Activated naive CD8-positive, alpha-beta T cell treated with anti-CD3 and anti-CD28 coated beads for 36 hours (primary cell): ENCODE measurements at places on chromosomes 12 and 14. TPM values are rescaled to one million over a fixed set of nuclear protein-coding genes. Genes with fewer than 3 reads are reported as not detected.

- peaks cover 17% of the 10 kb centered on the region for H3K4me1 ChIP-seq
- H3K27me3 ChIP-seq: no peaks in the 10 kb centered on the region
- H3K27ac ChIP-seq: peak overlapping the region; percentile 80
- H3K4me3 ChIP-seq: no peak overlapping the region
Observed at GRCh38 chr12:50442178-50442908, 41.7 kb downstream of the LARP4 start.

GRCh38 chr14:68172216-68172615, 352.6 kb downstream of the RAD51B start:
- no peak overlapping the region for H3K27ac ChIP-seq
- DNase-seq: no peak
- H3K4me1 ChIP-seq: no peaks in the 10 kb centered on the region
- no peak overlapping the region for H3K4me3 ChIP-seq
- H3K36me3 ChIP-seq: peaks cover 6% of the 10 kb centered on the region

The ARHGAP5 gene
- total RNA-seq: 49.7 TPM

- no peaks in the 10 kb centered on the region for H3K27me3 ChIP-seq
- H3K4me1 ChIP-seq: no peaks in the 10 kb centered on the region
- H3K36me3 ChIP-seq: no peaks in the 10 kb centered on the region
- no peak overlapping the region for H3K27ac ChIP-seq
- DNase-seq: no peak
Observed at GRCh38 chr12:1842183-1842904, 22.0 kb downstream of the LRTM2 start.

The LRRIQ1 gene
- total RNA-seq: not detected

GRCh38 chr12:107277855-107278254, 184.5 kb upstream of the CRY1 start:
- peaks cover 2% of the 10 kb centered on the region for H3K36me3 ChIP-seq
- H3K4me3 ChIP-seq: no peak overlapping the region
- H3K27ac ChIP-seq: no peak overlapping the region

GRCh38 chr14:104536942-104537612, 42.5 kb upstream of the C14orf180 start:
- H3K4me3 ChIP-seq: no peak overlapping the region
- no peak for DNase-seq
- no peaks in the 10 kb centered on the region for H3K36me3 ChIP-seq
- H3K4me1 ChIP-seq: peaks cover 2% of the 10 kb centered on the region

GRCh38 chr14:77660754-77661153, 44.3 kb upstream of the SPTLC2 start:
- no peaks in the 10 kb centered on the region for H3K36me3 ChIP-seq
- H3K4me3 ChIP-seq: no peak overlapping the region

The CFAP251 gene
- 1.3 TPM for total RNA-seq

DNA sequence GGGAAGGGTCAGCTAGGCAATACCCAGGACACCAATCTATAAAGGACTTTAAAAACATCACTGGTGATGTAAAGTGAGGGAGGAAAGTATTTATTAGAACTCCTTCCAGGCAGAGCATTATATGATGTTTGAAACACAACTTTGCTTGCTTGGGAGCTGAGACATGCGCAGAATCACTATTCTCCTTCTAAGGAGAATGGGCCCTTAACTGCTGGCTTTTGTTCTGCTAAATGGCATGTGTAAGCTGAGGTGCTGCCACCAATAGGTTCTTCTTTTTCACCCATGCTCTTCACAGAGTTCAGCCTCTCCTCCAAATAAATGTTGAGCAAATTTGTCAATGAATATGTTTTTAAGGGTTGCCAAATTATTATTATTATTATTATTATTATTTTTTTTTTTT, 3.9 kb downstream of the STAC3 start:
- H3K36me3 ChIP-seq: peaks cover 3% of the 10 kb centered on the region
- H3K4me1 ChIP-seq: peaks cover 14% of the 10 kb centered on the region
- H3K4me3 ChIP-seq: no peak overlapping the region
- DNase-seq: no peak

GRCh38 chr14:95264271-95264973, 55.3 kb downstream of the CLMN start:
- peaks cover 4% of the 10 kb centered on the region for H3K27me3 ChIP-seq
- DNase-seq: no peak
- no peaks in the 10 kb centered on the region for H3K36me3 ChIP-seq
- H3K27ac ChIP-seq: no peak overlapping the region

The NGDN gene
- total RNA-seq: 75.2 TPM

DNA sequence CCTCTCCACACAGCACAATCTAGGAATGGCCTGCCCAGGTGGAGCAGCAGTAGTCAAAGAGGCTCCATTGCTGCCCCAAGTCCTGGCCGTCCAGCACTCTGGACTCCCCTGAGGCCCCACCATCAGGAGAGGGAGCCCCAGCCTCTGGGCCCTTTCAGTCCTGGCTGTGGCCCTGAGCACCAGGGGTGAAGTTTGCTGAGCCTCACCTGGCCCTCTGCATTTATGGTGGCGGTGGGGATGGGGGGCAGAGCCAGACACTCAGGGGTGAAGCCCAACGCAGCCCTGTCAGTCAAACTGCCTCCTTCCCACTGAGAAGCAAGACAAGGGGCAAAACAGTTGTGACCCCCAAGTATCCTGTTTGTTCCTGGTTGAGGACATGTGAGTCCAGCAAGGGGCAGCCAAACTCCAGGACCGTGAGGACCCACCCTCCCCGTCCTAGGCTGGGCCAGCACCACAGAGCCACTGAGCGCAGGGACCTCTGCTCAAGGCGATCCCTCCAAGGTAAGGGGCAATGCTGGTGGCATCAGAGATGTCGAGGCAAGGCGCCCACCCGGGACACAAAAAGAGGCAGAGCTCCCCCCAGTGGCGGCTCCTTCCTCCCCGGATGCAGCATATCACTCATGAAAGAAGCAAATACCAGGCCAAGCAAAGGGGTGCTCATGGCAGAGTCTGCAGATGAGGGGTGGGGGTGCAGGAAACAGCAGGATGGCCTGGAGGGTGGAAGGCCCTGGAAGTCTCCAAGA, 4.8 kb upstream of the AMN start:
- peak; percentile 47 for DNase-seq
- H3K27ac ChIP-seq: no peak overlapping the region
- H3K27me3 ChIP-seq: no peaks in the 10 kb centered on the region
- no peaks in the 10 kb centered on the region for H3K36me3 ChIP-seq
- no peak overlapping the region for H3K4me3 ChIP-seq
- H3K4me1 ChIP-seq: no peaks in the 10 kb centered on the region

The CMA1 gene
- total RNA-seq: 0.50 TPM

The CCDC91 gene
- total RNA-seq: 24.1 TPM

DNA sequence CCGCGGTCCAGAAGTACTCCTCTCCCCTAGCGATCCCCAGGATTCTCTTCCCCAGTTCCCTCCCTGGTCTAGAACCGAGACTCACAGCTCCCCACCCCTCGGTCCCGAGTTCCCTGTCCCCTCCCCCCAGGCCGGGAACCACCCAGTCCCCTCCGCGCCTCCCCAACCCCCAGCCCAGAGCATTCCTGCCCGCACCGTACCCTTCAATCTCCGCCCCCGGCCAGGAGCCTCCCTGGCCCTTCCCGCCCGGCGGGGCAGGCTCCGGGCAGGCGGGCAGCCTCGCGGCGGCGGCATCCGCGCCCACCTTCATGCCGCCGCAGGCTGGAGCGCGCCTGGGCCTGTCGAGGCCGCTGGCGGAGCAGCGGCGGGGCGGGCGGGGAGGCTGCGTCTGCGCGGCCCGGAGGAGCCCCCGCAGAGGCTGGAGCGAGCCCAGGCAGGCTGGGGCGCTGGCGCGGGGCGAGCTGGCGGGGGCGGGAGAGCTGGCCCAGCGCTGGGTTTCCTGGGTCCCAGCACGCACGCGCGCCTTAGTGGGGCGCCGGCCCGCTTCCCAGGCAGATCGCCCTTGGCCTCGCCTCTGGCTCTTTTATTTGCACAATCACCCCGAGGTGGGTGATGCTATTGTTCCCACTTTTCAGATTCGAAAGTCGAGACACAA, 22.2 kb upstream of the GPR132 start:
- peaks cover 18% of the 10 kb centered on the region for H3K4me1 ChIP-seq
- H3K27me3 ChIP-seq: no peaks in the 10 kb centered on the region
- peak; percentile 57 for DNase-seq
- H3K27ac ChIP-seq: no peak overlapping the region
- H3K36me3 ChIP-seq: no peaks in the 10 kb centered on the region

The GRIN2B gene
- total RNA-seq: not detected

GRCh38 chr12:107125833-107126232, 32.5 kb upstream of the CRY1 start:
- H3K4me1 ChIP-seq: no peaks in the 10 kb centered on the region
- no peak overlapping the region for H3K4me3 ChIP-seq
- no peaks in the 10 kb centered on the region for H3K36me3 ChIP-seq
- peaks cover 18% of the 10 kb centered on the region for H3K27me3 ChIP-seq
- DNase-seq: no peak

- H3K4me1 ChIP-seq: peaks cover 56% of the 10 kb centered on the region
- peak overlapping the region; percentile 80 for H3K27ac ChIP-seq
- no peaks in the 10 kb centered on the region for H3K27me3 ChIP-seq
- peak overlapping the region; percentile 99 for H3K4me3 ChIP-seq
- DNase-seq: no peak
Observed at GRCh38 chr12:55824726-55825125, 4.7 kb downstream of the DNAJC14 start.

- no peak overlapping the region for H3K27ac ChIP-seq
- no peaks in the 10 kb centered on the region for H3K36me3 ChIP-seq
- H3K4me3 ChIP-seq: no peak overlapping the region
- peaks cover 8% of the 10 kb centered on the region for H3K27me3 ChIP-seq
- no peaks in the 10 kb centered on the region for H3K4me1 ChIP-seq
Observed at GRCh38 chr14:103298620-103299019, 35.4 kb upstream of the EIF5 start.

DNA sequence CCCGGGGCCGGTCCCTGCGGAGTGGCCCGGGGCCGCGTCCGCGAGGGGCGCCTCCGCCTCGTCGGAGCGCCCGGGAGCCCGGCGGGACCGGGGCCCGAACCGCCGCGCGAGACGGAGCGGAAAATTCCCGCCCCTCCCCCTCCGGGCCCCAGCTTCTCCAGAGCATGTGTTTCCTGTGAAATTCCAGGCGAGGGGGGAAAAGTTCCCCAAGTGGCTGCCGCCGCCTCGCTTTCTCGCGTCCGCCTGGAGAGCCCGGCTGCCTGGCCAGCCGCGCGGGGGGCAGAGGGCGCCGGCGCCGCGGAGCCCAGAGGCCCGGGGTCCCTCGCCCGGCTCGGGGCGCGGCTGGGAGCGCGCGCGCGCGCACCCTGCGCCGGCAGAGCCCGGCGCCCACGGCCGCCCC, 904 bp downstream of the CACNA1C start:
- no peaks in the 10 kb centered on the region for H3K36me3 ChIP-seq
- DNase-seq: no peak
- peaks cover 7% of the 10 kb centered on the region for H3K4me1 ChIP-seq
- H3K27me3 ChIP-seq: peaks cover 71% of the 10 kb centered on the region
- H3K27ac ChIP-seq: no peak overlapping the region
- no peak overlapping the region for H3K4me3 ChIP-seq

DNA sequence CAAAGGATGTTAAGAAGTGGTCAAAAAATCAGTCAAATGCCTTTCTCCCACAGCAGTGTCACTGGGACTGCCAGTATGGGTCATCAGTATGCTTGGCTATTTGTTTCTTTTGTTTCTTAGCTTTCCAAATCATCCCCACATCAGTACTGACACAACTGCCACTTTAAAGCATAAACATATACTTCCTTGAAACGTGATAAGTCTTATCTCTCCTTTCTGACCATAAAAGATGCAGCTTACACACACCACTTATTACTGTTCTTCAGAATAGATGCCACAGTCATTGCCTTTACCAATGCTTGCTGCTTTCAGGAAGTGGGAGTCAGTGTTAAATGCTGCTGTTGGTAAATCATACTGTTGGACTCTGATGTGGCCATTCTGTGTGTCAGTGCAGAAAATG, 18.6 kb upstream of the GARIN2 start:
- DNase-seq: no peak
- no peaks in the 10 kb centered on the region for H3K4me1 ChIP-seq
- H3K27ac ChIP-seq: no peak overlapping the region
- no peak overlapping the region for H3K4me3 ChIP-seq
- peaks cover 44% of the 10 kb centered on the region for H3K36me3 ChIP-seq

GRCh38 chr14:69844171-69844570, 35.0 kb upstream of the SMOC1 start:
- no peak overlapping the region for H3K27ac ChIP-seq
- no peaks in the 10 kb centered on the region for H3K4me1 ChIP-seq
- DNase-seq: no peak
- peaks cover 4% of the 10 kb centered on the region for H3K27me3 ChIP-seq
- no peaks in the 10 kb centered on the region for H3K36me3 ChIP-seq

GRCh38 chr14:44928793-44929192, 33.0 kb downstream of the KLHL28 start:
- H3K27ac ChIP-seq: no peak overlapping the region
- no peaks in the 10 kb centered on the region for H3K27me3 ChIP-seq
- DNase-seq: no peak

The GPR135 gene
- total RNA-seq: 0.97 TPM

- H3K4me1 ChIP-seq: peaks cover 73% of the 10 kb centered on the region
- peak overlapping the region; percentile 68 for H3K27ac ChIP-seq
- no peaks in the 10 kb centered on the region for H3K27me3 ChIP-seq
- H3K4me3 ChIP-seq: peak overlapping the region; percentile 47
Observed at GRCh38 chr12:104494793-104495158, 38.0 kb downstream of the CHST11 start.

GRCh38 chr12:118649765-118650585, 273.6 kb downstream of the SUDS3 start:
- H3K36me3 ChIP-seq: no peaks in the 10 kb centered on the region
- H3K27ac ChIP-seq: no peak overlapping the region
- no peak for DNase-seq
- H3K4me3 ChIP-seq: no peak overlapping the region
- no peaks in the 10 kb centered on the region for H3K4me1 ChIP-seq
- H3K27me3 ChIP-seq: no peaks in the 10 kb centered on the region

The BLOC1S1 gene
- total RNA-seq: 81.9 TPM

- H3K36me3 ChIP-seq: peaks cover 78% of the 10 kb centered on the region
- H3K4me3 ChIP-seq: no peak overlapping the region
- peaks cover 48% of the 10 kb centered on the region for H3K4me1 ChIP-seq
Observed at GRCh38 chr12:92124689-92125029, 21.0 kb downstream of the BTG1 start.

- H3K36me3 ChIP-seq: no peaks in the 10 kb centered on the region
- no peak overlapping the region for H3K4me3 ChIP-seq
- DNase-seq: no peak
- no peaks in the 10 kb centered on the region for H3K4me1 ChIP-seq
Observed at GRCh38 chr12:58602179-58602578, 318.1 kb downstream of the LRIG3 start.

The ANO2 gene
- not detected for total RNA-seq

- peak within 1 kb of the TSS; percentile 66 for H3K4me3 ChIP-seq
- no peak within 1 kb of the TSS for H3K27ac ChIP-seq
- peak; percentile 82 for DNase-seq
- H3K4me1 ChIP-seq: peaks cover 8% of the 10 kb centered on the region
- H3K36me3 ChIP-seq: no peaks in the 10 kb centered on the region
- peaks cover 38% of the 10 kb centered on the region for H3K27me3 ChIP-seq
Observed at GRCh38 chr12:49538510-49539403, at the start of gene KCNH3. Gene KCNH3 (plus strand): TSS chr12:49539030. CDS start chr12:49539417, 387 bp downstream.
